ENCODE measurements at places on chromosomes 1 and 21. TPM values are rescaled to one million over a fixed set of nuclear protein-coding genes. Genes with fewer than 3 reads are reported as not detected.

FCRLB gene
- total RNA-seq, result 0.40 TPM

PTGFR gene
- 24.1 TPM for total RNA-seq

DNA sequence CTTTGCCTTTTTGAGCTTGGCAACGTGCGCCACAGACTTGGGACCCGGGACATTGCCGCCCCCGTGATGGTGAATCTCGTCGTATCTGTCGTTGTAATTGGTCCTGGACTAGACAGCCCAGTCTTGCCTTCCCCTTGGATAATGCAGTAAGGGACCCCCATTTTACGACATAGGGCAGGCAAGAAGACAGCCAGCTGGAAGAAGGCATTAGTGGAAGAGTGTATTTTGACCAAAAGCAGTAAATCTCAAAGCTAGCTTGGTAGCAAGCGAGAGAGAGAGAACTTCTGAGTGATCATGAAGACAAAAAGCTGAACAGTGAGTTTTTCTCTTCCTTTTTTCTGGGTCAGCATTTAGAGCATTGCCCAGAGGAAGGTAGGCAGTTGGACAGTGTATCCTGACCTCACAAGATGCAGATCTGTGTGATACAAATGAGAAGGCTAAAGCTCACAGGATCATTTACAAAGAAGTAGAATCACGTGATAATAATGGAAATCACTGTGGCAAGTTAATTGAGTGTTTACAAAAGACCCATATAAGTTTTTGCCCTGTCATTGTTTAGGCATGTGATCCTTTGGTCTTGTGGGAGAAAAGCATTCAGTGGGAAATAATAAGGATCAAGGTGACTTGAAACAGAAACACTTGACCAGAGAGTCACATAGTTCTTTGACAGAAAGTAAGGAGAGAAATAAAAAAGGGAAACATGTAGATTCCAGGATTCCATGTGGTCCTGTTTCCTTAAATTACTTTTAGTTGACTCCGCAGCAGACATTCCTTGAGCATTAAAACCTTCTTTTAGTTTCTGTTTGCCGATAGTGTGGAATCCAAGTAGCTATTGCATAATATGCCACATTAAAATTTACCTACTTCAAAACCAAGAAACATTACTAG lies 66.3 kb downstream of the CNST start:
- no peaks in the 10 kb centered on the region for H3K27me3 ChIP-seq
- DNase-seq, result no peak
- H3K4me3 ChIP-seq, result no peak overlapping the region
- no peaks in the 10 kb centered on the region for H3K4me1 ChIP-seq
- no peak overlapping the region for H3K27ac ChIP-seq

GRCh38 chr1:41752514-41753170 lies 166.1 kb downstream of the HIVEP3 start:
- no peak overlapping the region for H3K4me3 ChIP-seq
- peaks cover 2% of the 10 kb centered on the region for H3K27me3 ChIP-seq
- no peaks in the 10 kb centered on the region for H3K36me3 ChIP-seq
- no peak for DNase-seq
- peaks cover 6% of the 10 kb centered on the region for H3K4me1 ChIP-seq

- no peak for DNase-seq
- H3K4me1 ChIP-seq, result no peaks in the 10 kb centered on the region
- no peaks in the 10 kb centered on the region for H3K36me3 ChIP-seq
- H3K27me3 ChIP-seq, result no peaks in the 10 kb centered on the region
- no peak overlapping the region for H3K27ac ChIP-seq
Observed at GRCh38 chr1:231507476-231508355, 20.8 kb upstream of the TSNAX start.

- H3K27me3 ChIP-seq, result no peaks in the 10 kb centered on the region
- no peaks in the 10 kb centered on the region for H3K4me1 ChIP-seq
- H3K27ac ChIP-seq, result no peak overlapping the region
- H3K36me3 ChIP-seq, result no peaks in the 10 kb centered on the region
Observed at GRCh38 chr1:227396539-227397353, 78.5 kb upstream of the CDC42BPA start.

DNA sequence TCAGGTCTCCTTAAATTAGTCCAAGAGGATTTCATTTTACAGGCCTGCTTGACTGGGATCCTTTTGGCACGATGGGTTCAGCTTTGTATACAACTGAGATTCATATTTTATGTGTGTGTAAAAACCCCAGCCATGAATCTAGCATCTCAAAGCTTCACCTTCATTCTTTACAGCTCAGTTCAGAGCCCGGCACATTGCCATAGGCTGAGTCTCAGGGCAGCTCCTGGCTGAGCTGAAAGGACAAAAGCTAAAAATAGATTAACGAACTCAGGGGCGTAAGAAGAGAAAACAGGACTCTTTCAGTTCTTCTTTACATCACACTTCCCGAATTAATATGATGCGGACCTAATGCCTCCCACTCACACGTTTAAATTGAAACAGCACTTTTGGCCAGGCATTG lies 262.8 kb upstream of the PBX1 start:
- no peak for DNase-seq
- H3K4me3 ChIP-seq, result no peak overlapping the region
- no peak overlapping the region for H3K27ac ChIP-seq
- no peaks in the 10 kb centered on the region for H3K36me3 ChIP-seq

GRCh38 chr1:18093646-18094045 lies 14.0 kb upstream of the IGSF21 start:
- no peaks in the 10 kb centered on the region for H3K4me1 ChIP-seq
- no peaks in the 10 kb centered on the region for H3K36me3 ChIP-seq
- peaks cover 18% of the 10 kb centered on the region for H3K27me3 ChIP-seq
- DNase-seq, result no peak
- no peak overlapping the region for H3K27ac ChIP-seq

Data from muscle of leg (tissue), 16 donors.